ENCODE measurements at places on chromosomes 7 and 10. TPM values are rescaled to one million over a fixed set of nuclear protein-coding genes. Genes with fewer than 3 reads are reported as not detected.

PRR15 gene
- not detected for total RNA-seq

ADGRA1 gene
- total RNA-seq, result 3.4 TPM

FOXK1 gene
- 32.2 TPM for total RNA-seq

AGR2 gene
- 1.9 TPM for total RNA-seq

KCNH2 gene
- 14.2 TPM for total RNA-seq

PBLD gene
- 12.8 TPM for total RNA-seq

VIPR2 gene
- 7.3 TPM for total RNA-seq

CPA5 gene
- total RNA-seq, result not detected

TEX36 gene
- not detected for total RNA-seq

OR6B1 gene
- not detected for total RNA-seq

CRPPA gene
- 7.5 TPM for total RNA-seq

PNLIPRP2 gene
- not detected for total RNA-seq

HTR7 gene
- total RNA-seq, result 2.2 TPM

TMEM229A gene
- 2.4 TPM for total RNA-seq

PNLIPRP3 gene
- not detected for total RNA-seq

EVX1 gene
- total RNA-seq, result not detected

MACROH2A2 gene
- 44.8 TPM for total RNA-seq

TMEM72 gene
- 0.27 TPM for total RNA-seq

NUDCD3 gene
- total RNA-seq, result 59.2 TPM

SPDYE5 gene
- total RNA-seq, result not detected

PDGFA gene
- total RNA-seq, result 14.5 TPM

Data from cerebellum (tissue), 4 donors.